MM.1S (cell line): ENCODE measurements at places on chromosomes 2 and 18.

GRCh38 chr2:241216211-241216761, 27.8 kb downstream of the ANO7 start:
- no peak for DNase-seq

DNA sequence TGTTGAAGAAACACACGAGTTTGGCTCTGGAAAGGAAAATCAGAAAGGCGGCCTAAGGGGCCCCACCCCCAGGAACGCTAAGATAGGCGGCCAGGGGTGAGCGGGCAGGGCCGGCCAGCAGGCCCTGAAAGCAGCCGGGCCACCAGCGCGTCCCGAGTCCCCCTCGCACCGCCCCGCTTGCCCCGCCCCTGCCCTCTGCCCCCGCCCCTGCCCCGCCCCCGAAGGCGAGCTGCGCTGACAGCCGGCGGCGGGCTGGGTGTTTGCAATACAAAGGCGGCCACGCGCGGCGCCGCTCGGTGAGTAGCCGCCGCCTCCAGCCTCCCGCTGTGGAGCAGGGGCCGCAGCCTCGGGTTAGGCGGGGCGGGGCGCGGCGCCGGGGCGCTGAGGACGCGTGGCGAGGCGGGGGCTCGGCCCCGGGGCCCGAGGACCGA, at the start of gene LPIN1:
Gene LPIN1 (plus strand): TSS at position 257 of the 431 bp plus-strand sequence. CDS start 18,910 bp downstream, outside the sequence.
- peak; percentile 88 for DNase-seq

DNA sequence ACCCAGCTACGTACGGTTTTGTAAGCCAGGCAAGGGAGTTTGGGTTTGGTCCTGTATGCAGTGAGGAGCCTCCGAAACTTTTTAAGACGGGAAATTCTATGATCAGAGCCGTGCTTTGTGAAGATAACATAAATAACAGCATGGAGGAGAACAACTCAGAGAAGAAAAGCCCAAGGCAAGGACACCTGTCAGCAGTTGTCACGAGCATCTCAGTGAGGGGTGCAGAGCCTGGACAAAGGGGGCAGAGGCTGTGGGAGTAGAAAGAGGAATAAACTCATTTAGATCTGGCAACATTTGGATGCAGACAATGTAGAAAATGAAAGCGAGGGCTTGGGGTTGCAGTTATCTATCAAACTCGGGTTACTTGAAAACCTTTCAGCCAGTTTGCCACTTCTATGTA, 64.5 kb downstream of the CAVIN2 start:
- no peak for DNase-seq

GRCh38 chr18:80127635-80128034, 18.6 kb downstream of the ADNP2 start:
- DNase-seq: no peak

DNA sequence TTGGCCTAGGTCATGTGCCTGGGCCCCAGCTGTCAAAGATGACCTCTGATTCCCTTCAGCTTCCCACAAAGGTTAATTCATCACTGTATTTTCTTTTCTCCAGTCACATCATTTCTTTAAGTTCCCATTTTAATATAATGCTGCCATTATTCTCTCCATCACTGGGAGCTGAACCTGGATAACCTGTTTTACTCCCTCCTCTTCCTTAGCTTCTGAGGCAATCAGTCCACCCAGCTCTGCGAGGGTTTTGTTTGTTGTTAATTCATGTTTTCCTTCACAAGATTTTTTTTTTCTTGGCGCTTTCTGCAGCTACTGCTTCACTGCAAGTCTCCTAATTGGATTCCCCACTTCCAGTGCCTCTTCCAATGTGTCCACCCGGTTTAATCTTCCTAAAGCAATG, 5.1 kb upstream of the EML4 start:
- DNase-seq: no peak

- DNase-seq: no peak
Measured at GRCh38 chr2:241074901-241075540, 27.1 kb downstream of the MTERF4 start.

- no peak for DNase-seq
Measured at GRCh38 chr2:64629329-64629781, 24.4 kb downstream of the SERTAD2 start.

- DNase-seq: no peak
Measured at GRCh38 chr2:165796129-165796528, 2.1 kb upstream of the GALNT3 start.

DNA sequence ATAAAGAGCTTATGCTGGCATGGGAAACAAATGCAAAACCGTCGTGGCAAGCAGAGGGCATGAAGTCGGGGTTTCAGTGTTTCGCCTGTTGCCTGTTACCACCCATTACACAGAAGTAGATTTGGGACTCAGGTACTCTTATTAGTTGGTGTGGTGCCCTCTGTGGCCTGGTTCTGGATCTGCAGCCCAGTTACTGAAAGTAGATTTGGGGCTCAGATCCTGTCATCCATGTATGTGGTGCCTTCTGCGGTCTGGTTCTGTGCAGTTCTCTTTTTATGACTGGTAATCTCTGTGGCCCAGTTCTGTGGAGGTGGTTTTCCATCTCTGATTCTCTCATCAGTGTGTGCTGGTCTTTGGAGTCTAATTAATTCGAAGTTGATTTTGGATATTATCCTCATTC, 45.2 kb downstream of the ADNP2 start:
- no peak for DNase-seq

- no peak for DNase-seq
Measured at GRCh38 chr2:217735034-217735433, 267.8 kb downstream of the TNS1 start.

GRCh38 chr18:40056079-40056692, 1898.8 kb upstream of the PIK3C3 start:
- no peak for DNase-seq

DNA sequence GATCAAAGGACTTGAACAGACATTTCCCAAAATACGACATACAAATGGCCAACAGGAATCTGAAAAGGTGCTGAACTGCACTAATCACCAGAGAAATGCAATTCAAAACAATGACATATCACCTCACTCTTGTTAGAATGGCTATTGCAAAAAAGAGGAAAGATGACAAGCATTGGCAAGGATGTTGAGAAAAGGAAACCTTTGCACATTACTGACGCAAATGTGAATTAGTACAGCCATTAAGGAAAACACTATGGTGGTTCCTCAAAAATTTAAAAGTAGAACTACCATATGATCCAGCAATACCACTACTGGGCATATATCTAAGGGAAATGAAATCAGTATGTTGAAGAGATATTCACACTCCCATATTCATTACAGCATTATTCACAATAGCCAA, 57.7 kb upstream of the ASPRV1 start:
- DNase-seq: no peak
